ENCODE measurements at places on chromosomes 6 and 20.

DNA sequence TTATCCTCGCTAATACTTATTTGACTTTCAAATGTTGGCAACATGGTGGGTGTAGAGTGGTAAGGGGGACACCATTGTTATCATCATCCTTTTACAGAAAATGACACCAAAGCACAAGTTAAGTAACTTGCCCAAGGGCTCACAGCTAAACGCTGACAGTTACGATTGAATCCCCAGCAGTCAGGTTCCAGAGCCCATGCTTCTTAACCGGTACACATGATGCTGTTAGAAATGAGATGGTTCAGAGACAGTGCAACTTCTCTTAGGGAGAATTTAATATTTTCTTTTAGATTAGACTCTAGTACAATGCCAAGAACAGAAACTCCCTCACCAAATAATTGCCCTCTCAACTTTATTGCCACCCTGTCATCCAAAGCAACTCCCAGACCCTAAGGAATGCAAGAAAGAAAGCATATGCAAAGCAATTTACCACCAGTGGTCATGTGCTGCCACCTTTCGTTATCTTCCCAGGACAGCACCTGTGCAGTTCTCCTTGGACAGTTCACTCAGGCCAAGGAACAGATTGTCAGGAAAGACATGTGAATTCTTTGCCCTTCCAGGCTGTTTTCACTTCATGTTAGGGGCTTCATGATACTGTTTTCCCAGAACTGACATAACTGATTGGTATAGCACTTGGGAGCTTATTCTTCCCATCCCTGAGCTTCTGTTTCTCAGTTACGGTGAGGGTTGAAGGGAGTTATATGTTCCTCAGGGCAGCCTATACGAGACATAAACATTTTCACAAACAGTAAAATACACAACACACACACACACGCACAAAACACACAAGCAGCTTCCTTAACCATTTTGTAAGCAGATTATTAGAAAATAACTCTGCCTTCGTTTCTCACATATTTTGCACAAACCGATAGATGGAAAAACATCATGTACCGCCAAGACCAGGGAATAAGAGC, 5.1 kb downstream of the HLA-DMA start:
- peak; percentile 3 for DNase-seq

DNA sequence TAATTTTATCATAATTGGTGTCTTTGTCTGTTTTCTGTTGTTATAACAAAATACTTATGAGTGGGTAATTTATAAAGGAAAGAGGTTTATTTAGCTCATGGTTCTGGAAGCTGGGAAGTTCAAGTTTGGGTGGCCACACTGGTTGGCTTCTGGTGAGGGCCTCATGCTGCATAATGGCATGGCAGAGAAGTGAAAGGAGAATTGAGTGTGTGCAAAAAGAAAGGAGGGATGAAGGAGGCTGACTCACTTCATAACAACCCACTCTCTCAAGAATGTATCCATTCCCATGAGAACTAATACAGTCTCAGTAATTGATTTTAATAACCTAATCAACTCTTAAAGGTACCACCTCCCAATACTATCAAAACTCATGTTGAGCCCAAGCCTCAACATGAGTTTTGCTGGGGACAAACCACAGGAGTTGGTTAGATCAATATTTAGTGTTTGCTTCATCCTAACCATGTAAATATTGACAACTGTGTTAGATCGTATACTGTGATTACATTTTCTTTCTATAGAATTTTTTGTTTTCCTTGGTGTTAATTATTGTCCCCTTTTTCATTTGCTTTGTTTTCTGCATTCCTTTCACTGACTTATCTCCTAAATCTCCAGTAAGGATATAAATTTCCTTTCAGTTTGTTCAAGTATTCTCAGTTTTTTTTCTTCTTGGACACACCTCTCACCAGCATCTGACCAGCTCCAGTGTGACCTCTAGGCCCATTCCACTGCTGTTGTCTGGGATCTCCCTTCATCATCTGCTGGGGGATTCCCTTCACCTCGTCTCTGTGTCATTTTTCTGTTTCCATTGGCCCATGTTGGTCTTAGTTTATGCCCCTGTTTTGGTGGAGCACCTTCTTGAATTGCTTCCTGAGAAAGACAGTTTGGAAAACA, 54.8 kb upstream of the SCGN start:
- DNase-seq = no peak

DNA sequence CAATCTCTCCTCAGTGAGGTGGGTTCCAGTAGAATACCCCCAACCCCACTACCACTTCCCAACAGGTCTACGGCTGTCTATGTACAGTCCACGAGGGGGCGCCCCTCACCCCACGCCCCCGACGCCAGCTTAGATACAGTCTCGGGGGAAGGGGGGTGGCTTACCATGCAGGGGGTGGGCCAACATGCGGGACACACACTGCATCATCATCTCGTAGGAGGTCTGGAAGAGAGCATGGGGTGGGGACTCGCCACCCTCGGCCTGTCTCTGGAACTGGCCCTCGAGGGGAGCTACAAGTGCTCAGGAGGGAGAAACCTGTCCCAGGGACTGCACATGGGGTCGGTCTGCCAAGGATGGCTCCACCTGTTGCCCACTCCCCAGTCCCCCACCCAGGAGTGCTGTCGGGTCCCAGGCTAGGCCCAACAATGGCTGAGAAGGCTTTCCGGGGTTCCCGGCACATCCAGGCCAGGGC, 8.5 kb downstream of the MTCH1 start:
- no peak for DNase-seq

DNA sequence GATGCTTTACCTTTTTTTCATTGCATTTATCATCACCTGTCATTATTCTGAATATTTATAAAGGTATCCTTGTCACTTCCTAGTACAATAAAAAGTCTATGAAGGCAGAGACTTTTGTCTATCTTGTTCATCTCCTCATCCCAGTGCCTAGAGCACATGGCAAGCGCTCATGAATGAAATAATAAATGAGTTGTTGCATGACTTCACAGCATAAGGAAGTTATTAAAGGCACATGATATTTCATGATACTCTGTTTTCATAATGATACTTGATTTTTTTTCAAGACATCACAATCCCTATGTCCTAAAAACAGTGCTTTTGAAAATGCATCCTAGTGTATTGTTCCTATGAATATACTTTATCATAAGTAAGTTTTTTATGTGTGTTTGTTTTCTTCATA, 310.6 kb upstream of the RSPO3 start:
- no peak for DNase-seq

DNA sequence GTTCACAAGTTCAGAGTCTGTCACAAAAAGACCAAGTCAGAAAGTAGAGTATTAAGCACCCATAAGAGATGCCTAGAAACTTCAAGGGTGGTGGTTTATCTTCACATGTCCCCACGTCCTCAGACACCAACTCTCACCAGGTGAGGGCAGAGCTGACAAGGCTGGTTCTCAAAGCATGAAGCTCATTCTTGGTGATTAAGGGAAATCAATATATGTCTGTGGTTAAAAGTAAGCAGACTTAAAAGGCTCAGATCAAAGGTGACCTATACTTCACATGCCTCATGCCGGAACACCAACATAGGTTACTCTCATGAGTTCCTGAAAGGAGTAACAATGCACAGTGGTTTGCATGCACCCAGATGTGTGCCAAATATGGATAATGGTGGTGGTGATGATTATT, 27.0 kb downstream of the IL17A start:
- no peak for DNase-seq

- no peak for DNase-seq
These were observed 24.2 kb upstream of the TAGAP start for GRCh38 chr6:159068904-159069578.

- no peak for DNase-seq
These were observed 60.7 kb upstream of the BTN3A2 start for GRCh38 chr6:26304213-26304796.

DNA sequence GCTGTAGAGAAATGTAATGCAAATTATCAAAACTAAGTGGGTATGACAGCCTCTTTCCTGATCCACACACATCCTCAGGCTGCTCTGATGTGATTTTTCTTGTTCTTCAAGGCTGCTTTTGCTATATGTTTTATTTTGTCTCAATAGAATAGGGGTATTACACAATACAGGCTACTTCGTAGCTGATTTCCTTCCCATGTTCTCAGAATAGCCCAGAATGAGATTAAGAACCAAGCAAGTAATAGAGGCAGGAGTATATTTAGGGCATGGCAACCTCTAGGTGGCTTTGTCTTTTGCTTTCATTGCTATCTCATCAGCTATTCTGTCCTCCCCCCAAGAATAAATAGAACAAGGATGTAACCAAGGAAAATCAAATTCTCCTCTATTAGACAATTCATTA, 241.8 kb downstream of the ALDH8A1 start:
- no peak for DNase-seq

GRCh38 chr20:19889011-19889953, 127.9 kb upstream of the NAA20 start:
- peak; percentile 13 for DNase-seq

- DNase-seq = no peak
These were observed 211.6 kb upstream of the SUPT3H start for GRCh38 chr6:45589367-45589766.

GRCh38 chr6:161922631-161923119, 648.8 kb upstream of the AGPAT4 start:
- no peak for DNase-seq

DNA sequence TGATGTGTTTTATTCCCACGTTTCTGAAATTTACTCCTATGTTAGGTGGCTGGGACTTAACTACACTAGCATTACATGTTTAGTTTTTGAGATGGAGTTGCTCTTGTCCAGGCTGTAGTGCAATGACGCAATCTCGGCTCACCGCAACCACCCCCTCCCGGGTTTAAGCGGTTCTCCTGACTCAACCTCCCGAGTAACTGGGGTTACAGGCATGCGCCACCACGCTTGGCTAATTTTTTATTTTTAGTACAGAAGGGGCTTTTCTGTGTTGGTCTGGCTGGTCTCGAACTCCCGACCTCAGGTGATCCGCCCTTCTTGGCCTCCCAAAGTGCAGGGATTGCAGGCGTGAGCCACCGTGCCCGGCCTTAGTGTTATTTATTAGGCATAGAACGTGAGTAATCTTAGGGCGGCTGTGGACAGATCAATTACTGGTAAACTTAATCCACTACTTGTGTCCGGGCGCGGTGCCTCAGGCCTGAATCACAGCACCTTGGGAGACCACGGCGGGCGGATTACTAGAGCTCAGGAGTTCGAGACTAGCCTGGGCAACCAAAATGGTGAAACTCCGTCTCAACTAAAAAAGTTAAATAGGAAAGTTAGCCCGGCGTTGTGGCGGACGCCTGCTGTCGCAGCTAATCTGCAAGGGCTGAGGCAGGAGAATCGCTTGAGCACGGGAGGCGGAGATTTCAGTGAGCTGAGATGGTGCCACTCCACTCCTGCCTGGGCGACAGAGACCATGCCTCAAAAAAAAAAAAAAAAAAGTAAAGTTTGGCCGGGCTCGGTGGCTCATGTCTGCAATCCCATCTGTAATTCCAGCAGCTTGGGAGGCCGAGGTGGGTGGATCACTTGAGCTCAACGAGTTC, 123.7 kb upstream of the BTN3A2 start:
- no peak for DNase-seq

DNA sequence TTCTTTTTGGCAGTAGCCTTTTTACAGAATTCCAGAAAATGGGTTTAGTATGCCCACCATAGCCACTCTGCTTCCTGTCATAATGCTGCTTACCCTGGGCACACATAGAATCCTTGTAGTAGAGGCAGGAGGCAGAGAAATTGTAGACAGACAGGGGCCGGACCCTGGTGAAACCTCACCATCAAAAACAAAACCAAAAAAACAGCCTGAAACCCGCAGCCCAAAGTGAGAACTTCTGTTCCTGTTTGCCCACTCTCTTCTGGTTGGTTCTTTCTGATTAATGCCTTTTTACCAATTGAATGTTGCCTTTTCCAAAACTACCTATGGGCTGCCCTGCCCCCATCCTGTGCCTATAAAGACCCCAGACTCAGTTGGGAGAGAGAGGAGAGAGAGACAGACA, 188.2 kb downstream of the CDKAL1 start:
- no peak for DNase-seq

DNA sequence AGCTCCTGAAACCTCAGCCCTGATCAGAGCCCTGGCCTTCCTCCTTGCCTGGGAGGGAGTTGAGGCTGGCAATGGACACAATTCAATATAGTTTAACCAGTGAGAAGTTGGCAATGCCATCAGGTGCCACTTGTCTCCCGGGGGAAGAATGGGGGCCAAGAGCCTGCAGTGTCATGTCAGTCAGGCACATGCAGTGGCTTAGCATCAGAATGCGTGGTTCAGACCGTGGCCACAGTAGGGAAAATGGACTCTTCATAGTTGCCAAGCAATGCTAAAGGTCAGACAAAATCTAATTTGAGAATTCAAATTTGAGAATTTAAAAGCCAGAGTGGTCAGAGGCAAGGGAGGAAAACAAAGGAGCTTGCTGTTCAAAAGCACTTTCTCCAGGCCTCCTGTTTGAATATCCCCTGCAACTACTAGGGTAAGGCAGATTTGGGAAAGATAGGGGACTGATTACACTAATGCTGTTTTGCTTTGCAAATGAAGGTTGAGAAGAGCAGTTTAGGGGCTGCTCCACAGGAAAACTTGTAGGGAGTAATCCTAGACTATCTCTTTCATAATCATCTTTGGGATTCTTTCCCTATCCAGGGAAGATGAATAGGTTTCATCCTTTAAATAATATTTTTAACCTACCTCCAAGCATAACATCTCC, 33.1 kb upstream of the CLIC5 start:
- DNase-seq = no peak

- DNase-seq = no peak
These were observed 488.0 kb upstream of the NOX3 start for GRCh38 chr6:155943635-155944034.

GRCh38 chr6:89239338-89239737, 22.2 kb upstream of the GABRR1 start:
- DNase-seq = no peak

- no peak for DNase-seq
These were observed 26.7 kb downstream of the SERPINB9 start for GRCh38 chr6:2876210-2877056.

- no peak for DNase-seq
These were observed 28.8 kb upstream of the TSHZ2 start for GRCh38 chr20:52943185-52943841.

All from NCI-H1436 (cell line).